ENCODE measurements at places on chromosomes 7 and 10.

- DNase-seq = peak; percentile 61
These were observed 15.9 kb upstream of the ADCK2 start for GRCh38 chr7:140656548-140657515.

GRCh38 chr7:71131256-71132126 is 453 bp upstream of the GALNT17 start:
- DNase-seq = peak; percentile 13

DNA sequence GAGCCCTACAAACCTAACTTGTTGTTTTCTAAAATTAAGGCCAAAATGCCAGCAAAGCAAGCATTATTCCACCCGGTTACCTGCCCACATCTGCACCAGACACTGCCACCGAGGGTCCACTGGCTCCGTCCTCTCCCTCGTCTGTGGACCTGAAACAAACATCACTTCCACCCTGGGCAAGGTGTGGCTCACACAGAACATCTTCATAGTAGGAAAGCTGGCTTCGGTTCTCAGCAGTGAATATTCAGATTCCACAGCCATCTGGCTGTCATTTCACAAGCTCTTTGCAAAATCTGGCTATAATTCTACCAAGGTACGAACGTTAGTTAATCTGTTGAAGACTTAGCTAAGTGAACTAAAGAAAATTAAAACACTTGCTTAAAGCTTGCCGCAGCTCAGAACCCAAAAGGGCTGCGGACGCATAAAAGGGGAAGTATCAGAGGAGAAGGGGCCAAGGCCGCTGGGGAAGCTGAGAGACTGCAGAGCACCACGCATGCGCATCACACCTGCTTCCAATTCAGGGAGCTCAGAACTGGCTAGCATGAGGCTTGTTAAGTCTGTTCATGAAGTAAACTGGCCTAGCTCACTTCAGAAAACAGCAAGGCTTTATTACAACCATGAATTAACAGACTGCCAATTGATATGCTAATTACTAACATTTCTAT is 46.1 kb downstream of the PTPRN2 start:
- no peak for DNase-seq

DNA sequence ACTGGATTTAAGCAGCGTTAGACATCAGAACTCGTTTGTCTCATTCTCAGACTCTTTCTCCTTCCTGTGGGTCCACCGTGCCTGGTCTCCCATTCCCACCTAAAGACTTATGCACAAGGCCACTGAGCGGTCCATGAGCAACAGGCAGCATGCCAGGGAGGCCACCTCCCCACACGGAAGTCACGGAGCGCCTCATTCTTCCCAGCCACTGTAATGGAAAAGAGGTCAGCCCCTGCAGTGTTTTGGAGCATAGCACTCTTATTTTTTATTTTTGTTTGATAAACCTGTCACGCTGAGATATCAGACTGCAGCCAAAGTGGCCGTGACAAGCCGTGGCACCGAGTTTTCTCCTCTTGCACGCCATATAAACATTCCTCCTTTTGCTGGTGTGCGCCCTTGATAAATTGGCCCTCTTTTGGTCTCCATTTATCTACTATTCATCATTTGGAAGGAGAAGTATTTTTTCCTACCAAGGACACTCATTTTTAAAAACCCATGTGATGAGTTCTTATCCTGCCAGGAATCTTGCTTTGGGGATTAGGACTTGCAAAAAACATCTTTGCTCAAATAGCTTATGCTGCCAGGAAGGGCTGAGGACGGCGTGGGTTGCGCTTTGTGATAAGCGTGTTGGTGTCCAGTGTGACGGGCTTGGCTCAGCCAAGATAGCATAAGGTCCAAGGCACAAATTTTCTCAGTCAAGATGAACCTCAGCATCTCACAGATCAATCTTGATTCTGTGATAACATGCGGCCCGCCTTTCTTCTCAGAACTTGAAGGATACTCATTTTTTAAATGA is 206.0 kb downstream of the CCDC3 start:
- DNase-seq = no peak

- DNase-seq = no peak
These were observed 3.2 kb downstream of the PPRC1 start for GRCh38 chr10:102135956-102136526.

- DNase-seq = no peak
These were observed 576.4 kb downstream of the GRID1 start for GRCh38 chr10:85789982-85790789.

DNA sequence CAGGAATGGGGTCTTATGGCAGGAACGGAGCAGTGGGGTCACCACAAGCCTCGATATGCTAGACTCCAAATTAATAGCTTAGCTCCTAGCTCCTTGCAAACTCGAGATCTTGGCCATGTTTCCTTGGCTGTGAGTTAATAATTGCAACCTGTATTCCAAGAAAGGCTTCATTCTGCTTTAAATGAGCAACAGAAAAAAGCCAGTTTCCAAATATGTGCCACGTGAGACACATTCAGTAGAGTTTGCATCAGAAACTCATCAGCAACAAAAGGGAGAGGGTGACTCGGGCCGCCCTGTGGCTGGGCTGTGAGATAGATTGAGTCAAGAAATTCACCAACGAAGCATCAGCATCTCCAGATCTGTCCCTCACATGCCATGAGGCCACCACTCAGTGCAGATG is 112.0 kb downstream of the NPTX2 start:
- DNase-seq = peak; percentile 7

GRCh38 chr7:50449501-50449880 is 659 bp downstream of the FIGNL1 start:
- DNase-seq = no peak

GRCh38 chr10:128526791-128527375 is 400.7 kb upstream of the MKI67 start:
- DNase-seq = no peak

GRCh38 chr10:130026670-130027456 is 62.8 kb upstream of the EBF3 start:
- DNase-seq = no peak

DNA sequence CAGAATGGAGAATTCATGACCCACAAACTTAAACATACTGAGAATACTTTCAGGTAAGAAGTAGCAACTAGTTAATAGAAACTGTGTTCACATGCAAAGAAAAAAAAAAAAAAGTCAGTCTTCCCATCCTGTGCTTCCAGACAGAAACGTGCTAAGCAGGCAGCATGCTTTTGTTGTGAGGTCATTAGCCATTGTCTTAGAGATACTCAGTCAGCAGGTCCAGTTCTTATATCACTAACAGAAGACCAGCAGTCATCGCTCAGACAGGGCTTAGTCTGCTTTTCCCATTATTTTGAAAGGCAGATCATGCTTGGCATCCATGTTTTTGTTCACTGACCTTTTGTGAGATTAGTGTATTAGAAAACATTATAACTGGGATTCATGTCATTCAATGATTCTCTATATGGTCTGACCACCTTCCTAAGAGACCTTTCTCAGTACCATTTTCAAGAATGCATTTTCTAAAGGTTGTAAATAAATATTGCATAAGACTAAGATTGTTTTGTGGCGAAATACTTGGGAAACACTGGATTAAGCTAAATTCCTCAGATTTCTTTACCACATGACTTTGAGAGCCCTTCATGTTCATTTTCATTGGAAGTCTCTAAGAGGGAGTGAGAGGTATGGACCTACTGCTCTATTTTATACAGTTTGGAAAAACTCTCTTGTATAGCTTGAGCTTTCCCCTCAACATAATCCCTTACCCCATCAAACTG is 45.0 kb upstream of the AGBL3 start:
- DNase-seq = peak; percentile 86

- no peak for DNase-seq
These were observed 13.7 kb upstream of the USP6NL start for GRCh38 chr10:11625019-11625735.

DNA sequence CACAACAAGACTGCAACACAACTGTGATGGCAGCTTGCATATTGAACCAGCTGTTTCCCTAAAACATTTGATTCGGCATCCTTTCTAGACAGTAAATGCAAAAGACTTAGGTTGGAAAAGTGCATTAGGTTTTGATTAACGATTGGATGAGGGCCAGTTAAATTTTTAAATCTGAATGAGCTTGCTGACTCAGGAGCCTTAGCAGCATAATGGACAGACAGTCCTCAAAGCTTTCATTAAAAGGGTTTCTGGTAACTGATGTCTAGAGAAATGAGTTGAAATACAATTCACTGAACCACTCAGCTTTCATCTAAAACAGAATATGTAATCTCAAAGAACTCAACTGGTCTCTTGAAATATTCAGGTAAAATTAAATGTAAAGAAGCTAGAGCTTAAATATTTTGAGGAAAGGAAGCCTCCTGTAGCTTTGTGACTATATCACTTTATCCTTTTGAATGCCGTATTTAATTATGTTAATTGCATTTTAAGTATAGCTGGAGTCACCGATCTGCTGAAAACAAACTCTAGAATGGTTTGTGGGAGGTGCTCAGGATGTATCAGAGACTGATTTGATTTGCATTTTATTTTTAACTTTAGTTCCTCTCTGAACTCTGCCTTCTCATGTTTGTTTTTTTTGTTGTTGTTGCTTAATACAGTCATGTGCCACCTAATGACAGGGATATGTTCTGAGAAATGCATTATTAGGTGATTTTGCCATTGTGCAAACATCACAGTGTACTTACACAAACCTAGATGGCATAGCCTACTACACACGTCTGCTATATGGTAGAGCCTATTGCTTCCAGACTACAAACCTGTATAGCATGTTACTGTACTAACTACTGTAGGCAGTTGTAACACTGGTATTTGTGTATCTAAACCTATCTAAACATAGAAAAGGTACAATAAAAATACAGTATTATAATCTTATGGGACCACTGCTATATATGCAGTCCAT is 29.2 kb upstream of the ATRNL1 start:
- peak; percentile 64 for DNase-seq

DNA sequence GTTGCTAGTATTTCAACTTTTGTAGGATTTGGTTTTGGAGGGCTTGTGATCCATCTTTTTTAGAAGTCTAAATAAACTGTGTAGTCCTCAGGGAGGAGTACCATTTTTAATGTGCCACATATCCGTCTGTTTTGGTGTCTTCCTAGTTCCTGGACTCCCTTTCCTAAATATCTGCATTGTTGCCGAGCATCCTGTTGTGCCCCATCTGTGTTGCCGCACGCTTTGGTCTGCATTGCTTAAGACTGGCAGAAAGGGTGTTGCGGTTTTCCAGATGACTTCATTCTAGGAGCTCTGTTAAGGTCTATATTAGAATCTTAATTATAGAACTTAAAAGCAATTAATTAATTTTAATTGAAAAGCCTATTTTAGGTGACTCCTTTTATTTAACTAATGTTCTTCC is 49.4 kb downstream of the RBM33 start:
- no peak for DNase-seq

DNA sequence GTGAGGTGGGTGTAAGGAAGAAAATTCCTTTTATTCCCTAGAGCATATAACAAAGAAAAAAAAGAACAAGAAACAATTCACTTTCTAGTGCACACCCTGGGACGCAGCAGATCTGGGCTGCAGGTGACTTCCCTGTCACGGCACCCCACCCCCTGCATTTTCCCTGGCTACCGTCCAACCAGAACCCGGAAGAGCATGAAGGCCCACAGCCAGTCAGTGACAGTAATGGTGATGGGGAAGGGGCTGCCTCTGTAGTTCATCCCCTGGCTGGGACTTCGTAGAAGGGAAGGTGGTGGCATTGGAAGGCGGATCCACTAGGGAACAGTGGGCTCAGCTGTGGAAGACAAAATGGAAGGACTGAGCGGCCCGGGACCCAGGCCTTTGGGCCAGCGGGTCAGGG is 236.7 kb downstream of the BUB3 start:
- no peak for DNase-seq

DNA sequence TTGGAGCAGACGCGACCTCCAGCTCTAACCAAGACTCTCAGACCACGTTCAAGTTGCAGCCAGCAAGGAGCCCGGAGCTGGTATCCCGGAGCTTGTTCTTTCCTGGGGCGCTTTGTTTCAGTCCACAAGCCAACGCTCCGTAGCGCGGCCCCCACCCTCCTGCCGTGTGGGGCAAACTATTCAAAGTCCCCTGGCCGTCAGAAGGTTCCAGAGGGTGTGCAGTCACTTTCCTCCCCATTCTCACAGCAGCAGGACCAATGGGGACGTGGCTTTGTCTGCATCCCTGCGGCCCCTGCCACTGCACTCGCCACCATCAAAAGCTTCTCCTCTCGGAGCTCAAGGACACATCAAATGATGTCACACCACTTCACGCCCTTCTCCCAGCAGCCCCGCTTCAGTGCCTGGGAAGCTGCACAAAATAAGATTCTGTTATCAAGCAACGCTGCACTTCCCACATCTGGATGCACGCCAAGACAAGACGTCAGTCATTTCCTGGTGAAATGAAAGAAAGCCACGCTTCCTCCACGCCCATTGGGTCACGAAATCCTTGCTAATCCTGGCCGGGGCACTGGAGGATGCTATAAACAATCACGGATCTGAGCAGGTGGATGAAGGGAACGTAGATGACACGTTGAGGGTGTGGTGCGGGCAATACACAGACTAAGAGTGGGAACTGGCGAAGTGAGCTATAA is 348.2 kb downstream of the PTPRN2 start:
- no peak for DNase-seq

- DNase-seq = peak; percentile 97
These were observed 150.2 kb downstream of the REEP3 start for GRCh38 chr10:63671317-63671937.

GRCh38 chr7:68203251-68203650 is 1206.6 kb downstream of the TYW1 start:
- DNase-seq = no peak

DNA sequence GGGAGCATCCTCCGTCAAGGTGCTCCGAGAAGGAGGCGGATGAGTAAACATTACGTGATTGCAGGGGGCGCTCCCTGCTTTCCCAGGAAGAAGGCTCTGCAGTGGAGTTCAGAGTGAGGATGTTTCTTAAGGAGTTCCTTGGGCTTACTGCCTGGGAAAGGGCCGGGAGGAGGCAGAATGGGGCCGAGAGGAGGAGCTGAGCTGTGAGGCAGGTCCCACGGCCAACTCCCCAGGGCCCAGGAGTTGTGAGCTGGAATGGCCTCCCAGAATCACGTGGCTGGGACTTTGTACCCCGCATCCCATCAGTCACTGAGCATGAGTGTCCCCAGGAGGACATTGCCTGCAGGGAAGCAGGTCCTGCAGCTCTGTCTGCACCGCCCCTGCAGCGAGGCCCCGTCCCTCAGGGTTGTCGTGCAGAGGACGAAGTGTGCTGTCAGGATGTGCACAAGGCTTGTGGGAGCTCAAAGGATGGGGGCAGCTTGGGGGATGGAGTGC is 75.5 kb downstream of the DYNC2I1 start:
- DNase-seq = no peak

DNA sequence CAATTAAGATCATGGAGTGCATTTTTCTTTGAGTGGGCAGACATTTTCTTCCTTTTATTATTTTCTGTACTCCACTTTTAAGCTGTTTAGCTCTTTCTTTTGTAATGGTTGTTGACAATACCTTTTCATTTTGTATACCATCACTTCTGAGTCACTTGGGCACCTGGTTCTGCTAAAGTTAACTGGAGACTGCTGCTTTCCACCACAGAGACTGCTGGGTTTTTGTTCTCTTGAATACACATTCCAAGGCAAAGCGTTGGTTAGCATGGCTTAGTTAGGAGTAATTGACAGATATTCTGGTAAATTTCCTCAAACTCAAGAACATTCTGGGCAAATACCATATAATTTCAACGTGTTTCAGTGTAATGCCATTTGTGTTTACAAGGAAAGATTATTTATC is 541.9 kb upstream of the CELF2 start:
- DNase-seq = no peak
